ENCODE measurements at places on chromosomes 16 and 17. TPM values are rescaled to one million over a fixed set of nuclear protein-coding genes. Genes with fewer than 3 reads are reported as not detected.

CFAP119 gene
- 7.4 TPM for total RNA-seq

PHOSPHO1 gene
- not detected for total RNA-seq

RAB11FIP4 gene
- 21.8 TPM for total RNA-seq

HP gene
- total RNA-seq, result not detected

RPTOR gene
- 53.7 TPM for total RNA-seq

TERB1 gene
- 0.49 TPM for total RNA-seq

MYH13 gene
- not detected for total RNA-seq

CCL15 gene
- total RNA-seq, result not detected

HAS3 gene
- total RNA-seq, result 0.86 TPM

NXPH3 gene
- total RNA-seq, result 0.82 TPM

Data from mesothelial cell of epicardium (in vitro differentiated cells).